ENCODE measurements at places on chromosomes 16 and 17.

- DNase-seq = no peak
These were observed 15.2 kb downstream of the ANKRD11 start for GRCh38 chr16:89475144-89475543.

- no peak for DNase-seq
These were observed 12.0 kb downstream of the IL4R start for GRCh38 chr16:27325736-27326135.

DNA sequence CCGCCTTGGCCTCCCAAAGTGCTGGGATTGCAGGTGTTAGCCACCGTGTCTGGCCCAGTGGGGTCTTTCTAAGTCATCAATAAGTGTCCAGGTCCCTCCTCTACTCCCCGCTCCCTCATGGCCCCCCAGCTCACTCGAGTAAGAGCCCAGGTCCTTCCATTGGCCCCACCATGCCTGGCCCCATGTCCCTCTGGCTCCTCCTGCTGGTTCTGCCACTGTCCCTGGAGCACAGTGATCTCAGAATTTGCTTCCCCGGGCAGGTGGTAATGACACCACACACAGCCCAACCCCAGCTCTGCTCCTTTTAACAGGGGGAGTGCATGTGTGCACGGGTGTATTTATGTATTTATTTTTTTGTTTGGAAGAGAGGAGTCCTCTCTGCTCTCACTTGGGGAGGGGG lies 19.6 kb downstream of the MGAT5B start:
- DNase-seq = no peak

DNA sequence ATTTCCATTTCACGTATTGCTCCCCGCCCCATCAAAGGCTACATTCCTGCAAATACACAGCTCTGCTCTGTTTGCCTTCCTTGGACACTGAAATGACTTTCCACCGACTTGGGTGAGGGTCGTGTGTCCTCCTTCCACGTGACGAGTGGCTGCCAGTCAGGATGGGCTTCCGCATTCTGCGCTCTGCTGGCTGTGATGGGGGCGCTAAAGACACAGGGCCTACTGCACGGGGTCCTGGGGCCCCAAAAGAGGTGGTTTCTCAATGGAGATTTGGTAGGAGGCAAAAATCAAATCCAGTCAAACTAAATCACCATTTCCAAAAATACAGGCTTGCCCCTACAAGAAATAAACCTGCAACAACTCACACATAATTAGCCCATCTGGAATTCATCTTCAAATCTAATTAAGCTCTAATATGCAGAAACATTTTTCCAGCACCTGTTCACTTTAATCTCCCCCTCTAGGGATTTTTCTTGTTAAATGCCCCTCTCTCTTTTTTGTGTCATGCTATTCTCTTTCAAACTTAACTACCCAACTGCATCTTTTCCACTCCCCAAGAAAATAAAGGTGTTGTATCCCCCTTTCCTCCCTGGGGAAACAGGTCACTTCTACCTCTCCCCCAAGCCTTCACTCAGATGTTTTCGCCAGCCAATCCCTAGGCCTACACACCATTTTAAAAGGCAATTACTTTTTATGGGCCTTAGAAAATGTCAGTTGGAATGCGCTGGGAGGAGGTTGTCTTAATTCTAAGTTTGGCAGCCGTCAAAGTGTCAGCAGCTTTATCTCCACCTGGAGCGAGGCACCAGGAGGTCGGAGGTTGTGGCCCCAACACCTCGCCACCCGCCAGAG lies 21.9 kb upstream of the FAAP100 start:
- DNase-seq = no peak

DNA sequence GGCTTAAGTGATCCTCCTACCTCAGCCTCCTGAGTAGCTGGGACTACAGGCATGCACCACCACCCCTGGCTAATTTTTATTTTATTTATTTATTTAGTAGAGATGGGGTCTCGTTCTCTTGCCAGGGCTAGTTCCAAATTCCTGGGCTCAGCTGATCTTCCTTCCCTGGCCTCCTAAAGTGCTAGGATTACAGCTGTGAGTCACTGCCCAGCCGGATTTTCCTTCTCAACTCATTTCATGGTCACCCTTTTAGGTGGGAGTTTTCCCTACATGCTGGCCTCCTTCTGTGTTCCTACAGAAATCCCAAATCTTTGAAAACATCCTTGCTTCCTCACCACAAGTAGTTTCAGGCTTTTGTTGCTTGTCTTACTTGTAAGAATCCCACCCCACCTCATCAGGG lies 102.1 kb upstream of the SIAH1 start:
- DNase-seq = no peak

DNA sequence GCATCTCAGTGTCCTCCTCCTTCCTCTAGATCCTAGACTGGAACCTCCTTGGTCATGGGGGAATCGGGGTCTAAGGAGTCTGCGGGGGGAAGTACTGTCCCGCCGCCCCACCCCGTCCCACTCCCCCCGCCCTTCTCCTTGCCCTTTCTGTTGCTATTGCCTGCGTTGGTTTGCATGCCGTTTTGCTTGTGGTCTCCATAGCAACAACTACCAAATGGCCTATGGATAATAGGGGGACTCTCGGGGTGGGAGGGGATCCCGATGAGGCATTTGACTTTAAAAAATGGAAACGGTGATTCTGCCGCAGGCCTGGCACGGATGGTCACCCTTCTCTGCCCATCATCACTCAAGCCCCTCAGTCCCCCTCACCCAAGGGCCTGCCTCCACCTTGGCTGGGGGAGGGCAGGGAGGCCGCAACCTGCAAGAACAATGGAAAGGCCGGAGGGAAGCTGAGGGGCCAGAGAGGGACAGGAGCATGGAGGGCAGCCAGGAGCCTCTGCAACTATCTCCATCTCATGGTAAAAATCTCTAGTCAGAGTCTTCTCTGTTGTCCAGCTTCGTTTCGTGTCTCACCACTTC lies 231.4 kb upstream of the TNRC6C start:
- DNase-seq = no peak

DNA sequence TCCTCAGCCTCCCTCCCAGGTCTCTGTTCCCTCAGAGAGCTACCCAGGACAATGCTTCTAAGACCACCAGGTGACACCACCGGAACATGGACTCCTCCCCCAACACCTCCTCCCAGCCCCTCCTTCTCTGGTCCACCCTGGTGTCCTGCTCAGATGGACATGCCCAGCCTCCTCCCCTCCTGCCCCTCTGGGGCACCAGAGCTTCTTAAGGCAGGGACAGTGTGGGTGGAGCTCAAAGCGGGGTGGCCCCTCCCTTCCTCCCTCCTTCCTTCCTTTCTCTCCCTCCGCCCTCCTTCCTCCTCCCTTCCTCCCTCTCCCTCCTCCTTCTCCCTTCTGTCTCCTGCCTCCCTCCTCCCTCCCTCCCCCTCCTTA lies 22.7 kb downstream of the TRPV3 start:
- peak; percentile 10 for DNase-seq

DNA sequence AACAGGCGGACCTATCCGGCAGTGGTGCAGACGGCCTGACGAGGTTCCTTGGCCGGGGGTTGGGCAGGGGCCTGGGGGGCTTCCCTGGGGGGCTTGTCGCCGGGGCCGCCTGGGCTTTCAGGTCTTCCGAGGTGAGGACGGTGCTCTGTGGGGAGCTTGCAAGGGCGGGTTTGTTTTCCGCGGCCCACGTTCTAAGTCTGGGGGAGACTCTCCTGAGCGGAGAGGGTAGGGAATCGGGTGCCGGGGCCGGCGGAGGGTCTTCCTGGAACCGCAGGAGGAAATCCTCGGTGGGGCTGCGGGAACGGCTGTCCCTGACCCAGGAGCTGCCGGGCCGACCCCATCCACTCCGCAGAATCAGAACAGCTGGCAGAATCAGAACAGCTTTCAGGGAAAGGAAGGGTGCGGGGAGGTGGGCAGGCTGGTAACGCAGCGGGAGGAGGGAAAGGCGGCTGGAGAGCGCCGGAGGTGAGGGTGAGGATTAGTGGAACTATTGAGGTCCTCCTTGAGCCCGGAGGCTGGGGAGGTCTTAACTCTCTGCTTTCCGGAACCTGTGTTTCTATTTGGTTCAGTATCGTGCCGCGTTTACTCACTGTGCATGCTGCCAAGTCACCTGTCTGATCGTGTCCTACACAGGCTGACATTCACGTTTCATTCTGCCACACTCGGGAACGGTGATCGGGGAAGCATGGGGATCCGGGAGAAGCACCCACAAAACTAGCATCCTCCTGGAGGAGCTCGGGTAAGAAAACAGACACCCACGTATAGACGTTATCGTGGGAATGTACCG lies 28.9 kb downstream of the CPSF4L start:
- peak; percentile 7 for DNase-seq

GRCh38 chr16:86566601-86566965 lies at the start of gene FOXC2:
Gene FOXC2 (plus strand): TSS chr16:86566829. CDS start chr16:86567336, 507 bp downstream.
- peak; percentile 95 for DNase-seq

DNA sequence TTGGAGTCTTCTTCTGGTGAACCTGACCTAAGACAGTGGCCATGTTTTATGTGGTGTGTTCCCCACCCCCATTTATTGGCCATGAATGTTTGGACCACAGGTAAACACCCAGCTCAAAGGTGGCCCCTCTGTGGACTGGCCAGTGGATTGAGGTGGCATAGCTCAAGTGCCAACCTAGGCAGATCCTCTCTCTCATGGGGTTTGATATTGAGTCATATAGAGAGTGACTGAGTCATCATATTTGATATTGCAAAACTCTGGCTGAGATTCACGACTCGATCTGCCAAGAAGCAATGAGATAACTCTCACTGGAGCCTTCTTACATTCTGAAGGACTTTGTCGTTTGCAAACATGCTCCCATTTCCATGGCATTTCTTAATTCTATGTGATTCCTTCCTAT lies 10.5 kb upstream of the TEKT3 start:
- peak; percentile 66 for DNase-seq

DNA sequence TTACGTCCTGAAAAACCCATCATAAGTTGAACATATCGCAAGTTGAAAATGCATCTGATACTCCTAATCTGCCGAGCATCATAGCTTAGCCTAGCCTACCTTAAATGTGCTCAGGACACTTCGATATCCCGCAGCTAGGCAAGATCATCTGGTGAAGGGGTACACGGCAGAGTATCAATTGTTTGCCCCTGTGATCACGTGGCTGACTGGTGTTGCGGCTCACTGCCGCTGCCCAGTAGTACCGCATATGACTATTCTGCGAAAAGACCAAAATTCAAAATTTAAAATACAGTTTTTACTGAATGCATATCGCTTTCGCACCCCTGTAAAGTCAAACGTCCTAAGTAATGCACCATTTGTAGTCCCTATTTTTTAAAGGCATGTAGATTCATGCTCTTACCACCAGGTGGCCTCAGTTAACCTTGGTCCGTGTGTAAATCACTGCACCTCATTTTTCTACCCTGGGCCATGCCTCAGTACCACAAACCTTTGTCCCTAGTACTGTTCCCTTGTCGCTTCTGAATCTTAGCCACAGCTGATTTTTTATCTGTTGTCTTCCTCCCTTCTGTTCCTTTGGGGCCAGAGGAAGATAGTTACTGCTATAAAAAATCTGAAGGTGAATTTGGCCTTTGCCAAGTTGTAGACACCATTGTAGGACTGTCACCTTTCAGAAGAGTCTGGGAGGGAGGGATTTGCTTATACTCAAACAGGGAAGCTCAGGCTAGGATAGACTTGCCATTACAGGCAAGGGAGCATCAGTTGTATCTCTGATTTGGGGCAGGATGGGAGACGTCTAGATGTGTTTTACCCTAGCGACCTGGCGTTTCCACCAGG lies 34.4 kb downstream of the WWP2 start:
- peak; percentile 68 for DNase-seq

- no peak for DNase-seq
These were observed 12.1 kb downstream of the HS3ST3A1 start for GRCh38 chr17:13589658-13590057.

- DNase-seq = no peak
These were observed 32.3 kb downstream of the TNFRSF13B start for GRCh38 chr17:16939606-16940115.

DNA sequence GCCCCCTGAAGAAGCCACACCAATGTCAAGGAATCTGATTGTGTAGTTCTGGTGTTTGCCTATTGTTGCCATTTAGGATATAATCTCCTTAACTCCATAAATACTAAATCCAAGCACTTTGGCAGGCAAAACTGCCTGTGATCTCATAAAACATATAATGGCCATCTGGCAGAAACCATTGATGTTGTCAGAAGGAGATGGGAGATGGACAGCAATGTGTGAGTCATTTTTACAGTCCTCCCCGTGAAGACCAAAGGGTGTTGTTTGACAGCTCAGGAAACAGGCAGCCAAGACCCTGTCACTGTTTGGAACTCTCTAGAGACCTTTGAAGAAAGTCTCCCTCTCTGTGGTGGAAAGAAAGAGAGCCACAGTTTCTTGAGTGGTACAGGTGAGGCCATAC lies 454.1 kb downstream of the HS3ST3B1 start:
- peak; percentile 80 for DNase-seq

- peak; percentile 59 for DNase-seq
These were observed 262.5 kb downstream of the CBLN1 start for GRCh38 chr16:49019081-49019633.

DNA sequence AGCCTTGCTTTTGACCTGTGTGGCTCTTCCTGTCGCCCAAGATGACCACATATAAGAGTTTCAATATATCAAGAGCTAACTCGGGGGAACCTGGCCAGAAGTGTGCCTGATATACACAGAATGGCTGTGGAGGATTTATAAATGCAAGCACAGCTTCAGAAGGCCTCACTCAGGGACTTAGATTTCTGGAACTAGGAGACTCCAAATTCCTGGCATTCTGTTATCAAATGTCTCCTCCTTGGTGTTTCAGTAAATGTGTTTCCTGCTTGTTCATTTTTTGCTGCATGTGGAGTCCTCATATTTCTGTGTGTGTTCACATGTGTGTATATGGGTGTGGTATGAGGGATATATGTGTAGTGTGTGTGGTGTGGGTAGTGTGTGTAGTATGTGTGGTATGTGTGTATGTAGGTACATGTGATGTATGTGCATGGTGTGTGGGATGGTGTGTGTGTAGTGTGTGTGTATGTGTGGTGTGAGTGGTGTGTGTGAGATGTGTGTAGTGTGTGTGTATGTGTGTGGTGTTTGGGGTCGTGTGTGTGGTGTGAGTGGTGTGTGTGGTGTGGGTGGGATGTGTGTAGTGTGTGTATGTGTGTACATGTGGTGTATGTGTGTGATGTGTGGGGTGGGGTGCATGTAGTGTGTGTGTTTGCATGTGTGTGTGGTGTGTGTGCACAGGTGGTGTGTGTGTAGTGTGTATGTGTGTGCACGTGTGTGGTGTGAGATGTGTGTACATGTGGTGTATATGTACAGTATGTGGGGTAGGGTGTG lies 981 bp upstream of the CD300H start:
- peak; percentile 40 for DNase-seq

GRCh38 chr17:48051283-48051682 lies 3.1 kb downstream of the NFE2L1 start:
- DNase-seq = no peak

Data from fibroblast of upper back skin (primary cell).